ENCODE measurements at places on chromosomes 3 and 15. TPM values are rescaled to one million over a fixed set of nuclear protein-coding genes. Genes with fewer than 3 reads are reported as not detected.

- no peak overlapping the region for H3K4me3 ChIP-seq
- DNase-seq: no peak
- H3K27me3 ChIP-seq: no peaks in the 10 kb centered on the region
- peaks cover 7% of the 10 kb centered on the region for H3K36me3 ChIP-seq
Measured at GRCh38 chr15:72368325-72368724, 7.5 kb downstream of the HEXA start.

GRCh38 chr3:133841196-133841595 is 35.6 kb downstream of the SRPRB start:
- H3K4me1 ChIP-seq: no peaks in the 10 kb centered on the region
- H3K4me3 ChIP-seq: no peak overlapping the region
- H3K27ac ChIP-seq: no peak overlapping the region
- no peaks in the 10 kb centered on the region for H3K27me3 ChIP-seq
- DNase-seq: no peak
- H3K36me3 ChIP-seq: no peaks in the 10 kb centered on the region

- no peak within 1 kb of the TSS for H3K27ac ChIP-seq
- DNase-seq: no peak
- H3K4me1 ChIP-seq: no peaks in the 10 kb centered on the region
- no peaks in the 10 kb centered on the region for H3K36me3 ChIP-seq
Measured at GRCh38 chr15:34754674-34755418, at the start of gene GJD2. Gene GJD2, minus strand, starts transcription at chr15:34754998. Its CDS starts 510 bp downstream, at chr15:34754488.

The ZIC4 gene
- total RNA-seq: not detected

The SELENOK gene
- total RNA-seq: 43.2 TPM

The EAF2 gene
- 6.3 TPM for total RNA-seq

The COMMD4 gene
- total RNA-seq: 36.4 TPM
